GM18507 (cell line): ENCODE measurements at places on chromosomes 3 and 15.

DNA sequence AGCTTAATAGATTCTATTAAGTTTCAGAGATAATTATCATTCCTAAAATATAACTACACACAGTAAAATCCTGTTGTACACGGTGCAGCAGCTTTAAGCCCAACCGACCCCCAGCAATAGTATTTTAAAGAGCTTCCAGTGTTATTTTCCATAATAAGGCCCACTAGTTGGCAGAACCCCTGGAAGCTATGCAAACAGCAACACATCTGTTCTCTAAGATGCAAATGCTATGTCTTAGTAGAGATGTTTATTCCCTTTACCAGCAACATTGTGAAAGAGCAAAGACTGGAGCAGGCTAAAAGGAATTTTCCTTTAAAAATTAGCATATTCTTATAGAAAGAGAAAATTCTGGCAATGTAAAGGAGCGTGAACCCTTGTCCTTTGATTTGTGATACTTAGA lies 819.7 kb upstream of the ALCAM start:
- DNase-seq: no peak

DNA sequence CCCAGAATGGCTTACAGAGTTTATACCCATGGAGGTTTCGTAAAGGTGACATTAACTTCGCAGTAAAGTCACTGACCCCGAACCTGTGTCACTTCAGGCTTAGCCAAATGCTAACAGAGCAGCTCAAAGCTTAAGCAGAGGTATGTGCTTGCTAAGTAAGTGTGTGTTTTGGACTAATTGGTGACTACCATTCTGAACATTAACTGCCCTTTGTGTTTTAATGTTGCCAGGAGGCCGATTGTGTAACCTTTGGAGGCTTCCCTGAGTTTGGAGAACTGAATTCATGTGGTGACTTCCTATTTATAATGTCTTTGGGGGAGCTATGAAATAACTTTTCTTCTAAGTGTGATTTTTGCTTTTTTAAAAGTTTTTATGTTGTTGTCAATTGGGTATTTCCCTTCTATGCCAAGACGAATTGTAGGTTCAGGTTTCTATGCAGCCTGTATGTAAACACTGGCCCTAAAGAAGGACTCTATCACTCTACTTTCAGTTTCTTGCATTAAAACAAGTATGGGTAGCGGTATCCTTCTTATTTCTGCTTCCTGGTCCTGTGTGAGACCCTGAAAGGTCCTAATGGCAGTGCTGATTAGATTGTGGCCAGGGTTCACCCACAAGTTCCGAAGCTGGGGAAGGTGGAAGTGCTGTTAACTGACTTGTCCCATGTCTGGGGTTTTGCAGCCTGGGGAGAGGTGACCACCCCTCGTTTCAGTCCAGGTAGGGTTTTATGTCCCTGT lies 86.3 kb downstream of the IGF1R start:
- no peak for DNase-seq

- DNase-seq: peak; percentile 22
Measured at GRCh38 chr3:184361932-184362667, 590 bp downstream of the POLR2H start.

- DNase-seq: no peak
Measured at GRCh38 chr15:93705753-93706455, 525.5 kb upstream of the MCTP2 start.

DNA sequence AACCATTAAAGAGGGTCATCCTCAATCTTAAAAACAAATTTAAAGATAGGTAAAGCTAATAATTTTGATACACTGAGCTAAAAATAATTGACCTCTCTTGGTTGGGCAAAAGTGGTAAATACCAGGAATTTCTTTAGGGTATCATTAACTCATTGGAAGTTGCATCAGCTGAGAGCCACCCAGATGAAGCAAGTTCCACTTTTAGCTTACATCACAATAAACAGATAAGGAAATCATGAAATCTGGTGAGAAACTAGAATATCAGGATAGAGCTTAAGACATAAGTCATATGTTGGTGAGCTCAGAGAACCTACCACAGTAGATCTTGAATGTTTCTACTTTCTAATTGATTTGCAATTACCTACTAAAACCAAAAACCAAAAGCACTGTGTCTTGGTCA lies 97.4 kb upstream of the SLC2A2 start:
- no peak for DNase-seq

DNA sequence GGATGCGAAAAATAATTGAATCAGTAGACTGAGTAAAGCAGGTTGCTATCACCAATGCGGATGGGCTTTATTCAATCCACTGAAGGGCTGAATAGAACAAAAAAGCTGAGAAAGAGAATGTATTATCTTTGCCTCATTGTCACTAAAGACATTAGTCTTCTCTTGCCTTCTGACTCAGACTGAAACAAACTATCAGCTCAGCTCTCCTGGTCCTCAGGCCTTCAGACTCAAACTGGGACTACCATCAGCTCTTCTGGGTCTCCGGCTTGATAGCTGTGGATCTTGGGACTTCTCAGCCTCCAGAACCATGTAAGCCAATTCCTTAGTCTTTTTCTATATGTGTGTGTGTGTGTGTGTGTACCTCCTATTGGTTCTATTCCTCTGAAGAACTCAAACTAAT lies 12.6 kb downstream of the IFT57 start:
- no peak for DNase-seq

DNA sequence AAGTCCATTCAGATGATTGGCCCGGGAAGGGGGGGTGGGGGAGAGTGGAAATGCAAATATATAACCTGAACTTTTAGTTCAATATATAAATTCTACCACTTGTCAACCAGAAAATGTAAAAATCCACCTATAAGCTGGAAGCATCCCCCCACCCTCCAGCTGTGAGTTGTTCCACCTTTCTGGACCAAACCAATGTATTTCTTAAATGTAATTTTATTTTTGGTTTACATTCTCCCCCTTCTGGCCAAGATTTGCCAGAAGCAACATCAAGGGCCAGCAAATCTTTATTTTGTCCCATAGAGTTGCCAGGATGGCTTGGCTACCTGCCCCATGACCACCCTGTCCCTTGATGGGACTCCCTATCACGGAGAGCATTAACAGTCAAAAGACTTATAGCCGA lies 545.7 kb downstream of the TBL1XR1 start:
- no peak for DNase-seq

GRCh38 chr15:66621491-66622467 lies 56.0 kb upstream of the LCTL start:
- DNase-seq: no peak

GRCh38 chr3:13655061-13655913 lies 106.4 kb downstream of the FBLN2 start:
- no peak for DNase-seq

DNA sequence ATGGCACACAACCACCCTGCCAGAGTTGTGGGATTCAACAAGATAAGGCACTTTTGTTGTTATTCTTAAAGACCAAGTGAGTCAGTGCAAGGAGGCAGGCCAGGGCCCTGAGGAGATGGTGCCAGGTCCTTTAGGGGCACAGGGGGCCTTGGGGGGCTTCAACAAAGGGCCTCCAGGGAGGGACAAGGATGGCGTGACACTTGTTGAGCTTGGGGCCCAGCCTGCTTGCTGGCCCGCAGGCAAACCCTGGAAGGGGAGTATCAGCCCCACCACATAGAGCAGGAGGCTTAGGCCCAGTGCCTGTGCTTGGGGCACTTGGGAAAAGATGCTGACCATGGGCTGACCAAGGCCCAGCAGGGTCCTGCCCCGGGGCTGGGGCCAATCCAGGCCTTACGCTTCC lies 5.5 kb downstream of the IQSEC1 start:
- DNase-seq: no peak

- no peak for DNase-seq
Measured at GRCh38 chr15:85584872-85585271, 204.5 kb downstream of the AKAP13 start.

- DNase-seq: no peak
Measured at GRCh38 chr3:88032245-88032644, 26.6 kb downstream of the CGGBP1 start.

DNA sequence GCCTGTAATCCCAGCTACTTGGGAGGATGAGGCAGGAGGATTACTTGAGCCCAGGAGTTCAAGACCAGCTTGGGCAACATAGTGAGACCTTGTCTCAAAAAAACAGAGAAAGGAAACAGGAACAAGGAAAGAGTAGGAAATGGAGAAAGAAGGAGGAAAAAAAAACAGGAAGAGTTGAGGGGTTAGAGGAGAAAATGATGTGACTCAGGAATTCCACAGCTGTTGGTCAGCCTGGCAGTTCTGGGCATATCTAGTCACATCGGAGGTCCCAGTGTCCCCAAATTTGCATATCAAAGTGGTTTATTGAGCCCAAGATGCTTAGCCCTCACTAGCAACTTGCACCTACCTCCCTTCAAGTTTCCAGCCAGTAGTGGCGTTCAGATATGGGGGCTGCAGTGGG lies 18.8 kb upstream of the JMJD7 start:
- no peak for DNase-seq

DNA sequence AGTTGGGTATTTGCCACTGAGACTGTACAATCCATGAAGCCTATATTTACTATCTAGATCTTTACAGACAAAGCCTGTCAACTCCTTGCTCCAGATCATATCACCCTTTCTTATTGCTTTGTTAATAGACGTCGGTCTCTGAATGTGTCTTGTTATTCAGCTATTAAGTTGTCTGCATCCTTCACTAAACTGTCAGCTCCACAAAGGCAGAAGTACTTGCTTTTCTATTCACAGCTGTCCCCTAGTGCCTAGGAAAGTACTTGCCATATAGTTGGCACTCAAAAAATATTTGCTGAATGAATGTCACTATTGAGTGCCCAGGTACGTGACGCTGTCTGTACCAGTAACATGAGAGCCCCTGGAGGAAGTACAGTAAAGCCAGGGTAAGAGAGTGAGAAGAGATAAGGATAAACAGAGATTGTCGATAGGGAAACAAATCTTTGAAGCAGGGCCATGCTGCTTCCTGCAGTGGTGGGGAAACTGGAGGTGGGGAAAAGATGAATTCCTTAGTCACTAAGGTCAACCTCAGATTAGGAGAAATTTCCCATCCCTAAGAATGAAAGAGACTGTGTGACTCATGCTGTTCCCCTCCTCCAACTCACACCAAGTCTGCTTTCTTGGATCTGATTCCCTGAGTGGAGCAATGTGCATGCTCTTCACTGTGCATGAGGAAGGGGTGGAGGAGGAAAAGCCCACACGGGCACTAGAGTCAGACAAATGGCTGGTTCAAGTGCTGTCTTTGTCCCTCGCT lies 36.3 kb downstream of the PRICKLE2 start:
- DNase-seq: no peak

DNA sequence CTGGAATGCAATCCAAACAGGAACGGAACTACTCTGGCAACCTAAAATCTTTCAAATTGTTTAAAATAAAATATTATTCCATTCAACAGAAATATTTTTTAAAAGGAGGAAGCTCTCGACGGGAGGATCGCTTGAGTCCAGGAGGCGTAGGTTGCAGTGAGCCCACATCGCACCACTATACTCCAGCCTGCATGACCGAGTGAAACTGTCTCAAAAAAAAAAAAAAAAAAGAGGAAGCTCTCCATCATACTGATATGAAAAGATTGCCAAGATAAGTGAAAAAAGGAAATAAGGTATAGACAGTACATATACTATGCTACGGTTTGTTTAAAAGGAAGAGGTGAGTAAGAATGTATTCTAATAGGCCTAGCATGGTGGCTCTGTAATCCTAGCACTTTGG lies 3.6 kb downstream of the RAD18 start:
- DNase-seq: no peak

GRCh38 chr3:3799173-3800079 lies at the start of gene LRRN1:
Gene LRRN1, plus strand, starts transcription at chr3:3799431. Its CDS starts 45,211 bp downstream, at chr3:3844642.
- DNase-seq: peak; percentile 8

DNA sequence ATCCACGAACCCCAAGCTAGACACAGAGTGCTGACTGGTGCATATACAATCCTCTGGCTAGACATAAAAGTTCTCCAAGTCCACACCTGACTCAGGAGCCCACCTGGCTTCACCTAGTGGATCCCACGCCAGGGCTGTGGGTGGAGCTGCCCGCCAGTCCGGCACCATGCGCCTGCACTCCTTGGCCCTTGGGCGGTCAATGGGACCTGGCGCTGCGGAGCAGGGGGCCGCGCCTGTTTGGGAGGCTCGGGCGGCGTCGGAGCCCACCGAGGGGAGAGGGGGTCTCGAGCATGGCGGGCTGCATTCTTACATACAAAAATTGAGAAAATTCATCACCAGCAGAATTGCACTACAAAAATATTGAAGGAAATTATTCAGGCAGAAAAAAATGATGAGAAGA lies 120.7 kb upstream of the FAN1 start:
- no peak for DNase-seq

GRCh38 chr3:58088501-58088900 lies 80.3 kb downstream of the FLNB start:
- no peak for DNase-seq

DNA sequence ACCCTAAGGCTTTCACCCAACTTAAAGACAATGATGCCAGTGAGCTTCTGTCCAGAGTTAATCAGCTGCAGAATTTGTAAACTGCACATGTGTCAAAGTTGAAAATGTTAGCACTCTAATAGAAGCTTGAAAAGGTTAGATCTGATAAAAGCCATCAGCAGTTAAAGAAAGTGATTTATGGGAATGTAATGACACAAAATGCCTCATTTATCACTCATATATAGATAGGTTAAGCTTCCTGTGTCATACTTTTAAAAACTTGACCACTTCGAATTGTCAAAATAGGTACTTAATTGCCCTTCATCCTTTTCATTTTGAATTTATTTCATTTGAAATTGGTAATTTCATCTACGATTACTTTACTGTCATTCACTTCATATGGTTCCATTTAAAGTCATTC lies 151.6 kb downstream of the CDIN1 start:
- no peak for DNase-seq

DNA sequence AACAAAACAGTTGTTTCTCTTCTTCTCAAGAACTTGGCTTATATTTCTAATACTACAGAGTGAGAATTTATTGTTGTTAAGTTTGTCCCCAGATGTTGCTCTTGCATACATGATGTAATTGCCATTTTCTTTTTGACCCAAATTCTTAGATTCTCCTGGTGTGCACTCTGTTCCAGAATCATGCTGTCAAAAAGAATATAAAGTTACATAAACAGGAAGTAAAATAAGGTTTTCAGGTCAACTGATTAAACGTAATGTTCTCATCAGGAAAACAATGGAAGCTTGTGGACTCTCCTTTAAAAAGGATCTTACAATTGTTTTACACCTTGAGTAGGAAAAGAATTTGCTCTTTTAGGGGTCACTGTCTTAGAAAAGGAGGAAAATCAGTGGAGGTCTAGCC lies 121.8 kb downstream of the ADAM10 start:
- DNase-seq: no peak

GRCh38 chr15:72037321-72037720 lies 80.6 kb downstream of the MYO9A start:
- DNase-seq: no peak

- no peak for DNase-seq
Measured at GRCh38 chr3:72270072-72270681, 485.2 kb upstream of the PROK2 start.

- DNase-seq: no peak
Measured at GRCh38 chr15:37764733-37765191, 169.7 kb upstream of the TMCO5A start.
